ENCODE measurements at places on chromosomes 11 and 22.

GRCh38 chr22:43310311-43310710 lies 32.9 kb downstream of the SCUBE1 start:
- no peak for DNase-seq

GRCh38 chr22:48376936-48377712 lies 1450.5 kb downstream of the BRD1 start:
- no peak for DNase-seq

DNA sequence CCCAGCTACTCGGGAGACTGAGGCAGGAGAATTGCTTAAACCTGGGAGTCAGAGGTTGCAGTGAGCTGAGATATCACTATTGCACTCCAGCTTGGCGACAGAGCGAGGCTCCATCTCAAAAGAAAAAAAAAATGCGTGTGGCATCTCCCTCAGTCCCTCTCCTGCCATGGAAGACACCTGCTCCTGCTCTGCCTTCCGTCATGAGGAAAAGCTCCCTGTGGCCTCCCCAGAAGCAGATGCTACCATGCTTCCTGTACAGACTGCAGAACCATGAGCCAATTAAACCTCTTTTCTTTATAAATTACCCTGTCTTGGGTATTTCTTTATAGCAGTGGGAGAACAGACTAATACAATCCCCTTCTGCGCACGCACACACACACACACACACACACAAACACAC lies 249.4 kb downstream of the MN1 start:
- no peak for DNase-seq

DNA sequence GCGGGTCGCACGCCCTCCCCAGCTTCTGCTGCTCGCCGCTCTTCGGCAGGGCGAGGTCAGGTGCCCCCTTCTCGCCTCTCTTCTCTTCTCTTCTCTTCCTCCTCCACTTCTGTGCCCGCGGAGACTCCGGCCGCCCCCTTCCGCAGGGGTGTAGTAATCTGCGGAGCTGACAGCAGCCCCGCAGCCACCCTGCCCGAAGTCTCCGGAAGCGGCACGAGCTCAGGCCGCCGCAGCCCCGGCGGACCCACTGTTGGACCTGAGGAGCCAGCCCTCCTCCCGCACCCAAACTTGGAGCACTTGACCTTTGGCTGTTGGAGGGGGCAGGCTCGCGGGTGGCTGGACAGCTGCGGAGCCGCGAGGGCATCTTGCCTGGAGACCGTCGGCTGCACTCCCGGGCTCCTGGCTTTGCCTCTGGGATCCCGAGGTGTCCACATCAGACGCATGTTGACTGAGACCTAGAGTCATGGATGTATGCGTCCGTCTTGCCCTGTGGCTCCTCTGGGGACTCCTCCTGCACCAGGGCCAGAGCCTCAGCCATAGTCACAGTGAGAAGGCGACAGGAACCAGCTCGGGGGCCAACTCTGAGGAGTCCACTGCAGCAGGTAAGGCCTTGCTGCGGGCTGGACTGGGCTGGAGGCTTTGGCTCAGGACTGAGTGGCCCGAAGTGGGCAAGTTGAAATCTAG lies 486 bp downstream of the STIM1 start:
- DNase-seq = peak; percentile 63

GRCh38 chr11:69157156-69157821 lies 1.6 kb downstream of the SMIM38 start:
- DNase-seq = peak; percentile 65

DNA sequence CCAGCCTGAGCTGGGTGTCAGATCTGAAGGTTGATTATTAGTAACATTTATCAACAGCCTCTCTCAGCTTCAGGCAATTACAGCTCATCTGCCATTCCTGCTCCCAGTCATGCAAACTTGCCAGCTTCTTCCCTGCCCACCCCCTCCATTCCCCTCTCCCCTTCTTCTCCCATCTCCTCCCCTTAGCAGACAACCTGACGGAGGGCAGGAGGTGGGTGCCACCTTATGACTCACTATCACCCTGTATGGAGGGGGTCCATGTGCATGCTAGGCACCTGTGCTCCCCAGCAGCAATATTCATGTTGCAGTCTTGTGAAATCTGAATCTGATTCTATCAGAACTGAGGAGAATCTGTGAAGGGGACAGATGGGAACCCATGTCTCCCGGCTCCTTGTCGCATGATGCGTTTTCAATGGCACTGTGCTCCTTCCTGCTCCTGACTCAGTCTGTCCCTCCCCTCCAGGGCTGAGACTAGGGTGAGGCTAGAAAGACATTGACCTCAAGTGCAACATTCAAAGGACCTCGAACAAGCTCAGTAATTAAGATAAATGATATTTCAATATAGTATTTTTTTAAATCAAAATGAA lies 46.3 kb upstream of the TUB start:
- DNase-seq = no peak

DNA sequence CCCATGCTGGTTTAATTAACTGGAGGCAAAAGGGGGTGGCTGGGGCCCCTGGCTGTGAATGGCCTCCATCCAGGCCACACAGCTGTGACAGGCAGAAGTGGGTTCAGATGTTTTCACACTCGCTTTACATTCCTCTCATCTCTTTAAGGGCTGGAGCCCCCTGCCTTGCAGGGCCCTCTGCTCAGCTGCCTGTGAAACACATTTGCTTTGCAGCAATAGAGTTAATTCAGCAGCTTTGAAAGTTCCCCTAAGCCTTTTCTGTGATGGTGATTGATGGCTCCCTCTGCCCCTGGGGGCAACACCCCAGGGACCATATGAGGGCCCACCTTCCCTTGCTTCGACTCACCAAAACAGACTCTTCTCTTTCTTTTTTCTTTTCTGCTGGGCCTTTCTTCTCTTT lies 139.3 kb downstream of the FEZ1 start:
- no peak for DNase-seq

- DNase-seq = no peak
Observed at GRCh38 chr11:104772806-104773241, 125.4 kb downstream of the CASP12 start.

- peak; percentile 92 for DNase-seq
Observed at GRCh38 chr11:10455637-10456487, 798 bp downstream of the AMPD3 start.

DNA sequence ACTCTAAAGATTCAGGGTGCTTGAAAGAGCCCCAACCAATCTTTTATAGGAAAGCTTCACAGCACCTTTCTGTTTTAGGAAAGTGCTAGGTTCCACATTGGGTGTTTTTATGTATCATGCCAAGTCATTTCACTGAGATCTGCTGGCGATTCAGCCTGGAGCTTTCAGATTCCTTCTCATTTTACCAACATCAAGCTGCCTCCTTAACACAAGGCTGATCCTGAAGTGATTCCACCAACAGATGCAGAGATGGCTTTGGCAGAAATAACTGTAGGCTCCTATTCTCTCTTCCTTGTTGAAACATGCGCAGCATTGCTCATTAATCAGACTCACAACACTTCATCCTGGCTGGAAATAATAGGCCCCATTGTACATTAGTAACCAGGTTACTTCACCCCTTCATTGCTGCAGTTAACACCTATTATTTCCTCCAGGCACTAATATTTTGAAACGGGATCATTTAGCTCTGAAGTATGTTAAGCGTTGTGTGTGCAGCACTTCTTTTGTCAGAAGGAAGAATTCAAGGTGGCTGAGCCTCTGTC lies 89.0 kb downstream of the OPCML start:
- no peak for DNase-seq

DNA sequence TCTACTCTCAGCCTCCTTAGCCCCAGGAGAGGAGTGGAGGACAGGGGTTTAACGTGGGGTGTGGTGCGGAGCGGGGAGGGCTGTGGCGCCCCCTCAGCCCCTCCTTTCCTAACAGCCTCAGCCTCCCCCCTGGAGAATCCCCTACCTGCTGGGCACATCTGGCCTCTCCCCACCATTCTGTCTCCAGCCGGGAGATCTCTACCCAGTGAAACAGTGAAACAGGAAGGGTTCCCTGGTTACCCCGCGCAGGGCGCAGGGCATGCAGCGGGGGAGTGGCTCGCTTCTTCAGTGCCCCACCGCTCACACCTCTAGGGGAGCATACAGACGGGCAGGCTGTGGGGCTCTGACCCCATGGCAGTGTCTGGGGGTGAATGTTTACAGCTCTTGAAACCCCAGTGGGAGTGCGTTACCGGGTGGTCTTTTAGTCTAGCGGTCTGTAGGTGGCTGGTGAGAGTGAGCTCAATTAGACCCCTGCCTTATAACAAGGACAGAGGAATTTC lies 54.7 kb upstream of the CCDC188 start:
- DNase-seq = no peak

DNA sequence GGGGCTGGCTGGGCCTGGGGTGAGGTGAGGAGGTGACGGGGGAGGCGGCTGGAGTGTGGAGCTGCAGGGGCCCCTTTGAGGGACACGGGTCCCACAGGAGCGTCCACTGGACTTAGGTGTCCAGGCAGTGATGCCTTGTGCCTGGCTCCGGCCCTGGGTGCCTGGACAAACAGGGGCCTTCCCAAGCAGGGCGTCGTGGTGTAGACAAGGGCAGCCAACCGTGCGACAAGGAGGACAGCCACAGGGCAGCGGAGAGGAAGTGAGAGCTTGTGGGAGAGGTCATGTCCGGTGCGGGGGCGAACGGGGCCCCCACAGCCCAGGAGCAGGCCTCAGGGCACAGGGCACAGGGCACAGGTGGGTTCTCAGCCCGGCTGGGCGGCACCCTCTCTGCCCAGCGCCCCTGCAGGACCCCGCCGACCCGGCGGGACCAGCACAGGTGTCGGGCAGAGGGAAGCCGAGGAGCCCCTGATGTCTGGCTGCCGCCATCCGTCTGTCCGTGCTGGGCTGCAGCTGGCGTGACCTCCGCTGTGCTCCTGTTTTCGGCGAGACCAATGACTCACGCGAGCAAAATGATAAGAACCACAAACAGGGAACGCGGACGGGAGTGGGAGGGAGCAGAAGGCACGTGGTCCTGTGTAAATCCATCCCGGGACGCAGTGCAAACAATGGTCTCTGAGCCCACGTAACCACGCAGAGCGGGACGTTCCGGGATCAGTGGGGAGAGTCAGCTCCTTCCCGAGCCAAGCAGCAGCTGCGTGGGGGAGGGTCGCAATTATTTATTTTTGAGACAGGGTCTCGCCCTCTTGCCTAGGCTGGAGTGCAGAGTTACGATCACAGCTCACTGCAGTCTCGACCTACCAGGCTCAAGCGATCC lies 49.1 kb upstream of the A4GALT start:
- DNase-seq = peak; percentile 91

- no peak for DNase-seq
Observed at GRCh38 chr11:121460941-121461514, 8.3 kb upstream of the SORL1-AS1 start.

DNA sequence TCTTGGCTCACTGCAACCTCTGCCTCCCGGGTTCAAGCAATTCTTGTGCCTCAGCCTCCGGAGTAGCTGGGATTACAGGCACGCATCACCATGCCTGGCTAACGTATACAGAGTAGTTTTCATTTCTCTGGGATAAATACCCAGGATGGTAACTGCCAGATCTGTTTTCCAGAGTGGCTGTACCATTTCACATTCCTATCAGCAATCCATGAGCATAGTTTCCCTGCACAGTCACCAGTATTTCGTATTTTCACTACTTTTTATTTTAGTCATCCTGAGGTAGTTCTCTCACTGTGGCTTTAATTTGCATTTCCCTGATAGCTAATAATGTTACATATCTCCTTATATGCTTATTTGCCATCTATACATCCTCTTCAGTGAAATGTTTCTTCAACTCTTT lies 11.0 kb upstream of the SCARF2 start:
- DNase-seq = no peak

DNA sequence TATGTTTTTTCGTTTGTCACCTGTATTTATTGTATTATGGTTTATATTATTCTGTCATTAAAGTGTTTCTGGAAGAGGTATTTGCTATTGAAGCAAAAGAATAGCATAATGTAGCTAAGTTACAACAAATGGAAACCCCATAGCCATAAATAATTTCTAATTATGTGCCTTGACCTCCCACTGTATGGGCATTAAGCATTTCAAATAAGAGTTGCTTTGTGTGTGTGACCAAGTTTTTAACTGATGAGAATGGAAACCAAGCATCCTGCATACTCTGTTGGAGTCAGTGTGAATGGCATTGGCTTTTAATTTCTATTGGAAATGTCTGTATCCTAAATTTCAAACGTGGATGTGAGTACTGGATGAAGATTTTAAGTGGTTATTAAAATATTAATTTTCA lies 61.9 kb upstream of the MYO18B start:
- no peak for DNase-seq

DNA sequence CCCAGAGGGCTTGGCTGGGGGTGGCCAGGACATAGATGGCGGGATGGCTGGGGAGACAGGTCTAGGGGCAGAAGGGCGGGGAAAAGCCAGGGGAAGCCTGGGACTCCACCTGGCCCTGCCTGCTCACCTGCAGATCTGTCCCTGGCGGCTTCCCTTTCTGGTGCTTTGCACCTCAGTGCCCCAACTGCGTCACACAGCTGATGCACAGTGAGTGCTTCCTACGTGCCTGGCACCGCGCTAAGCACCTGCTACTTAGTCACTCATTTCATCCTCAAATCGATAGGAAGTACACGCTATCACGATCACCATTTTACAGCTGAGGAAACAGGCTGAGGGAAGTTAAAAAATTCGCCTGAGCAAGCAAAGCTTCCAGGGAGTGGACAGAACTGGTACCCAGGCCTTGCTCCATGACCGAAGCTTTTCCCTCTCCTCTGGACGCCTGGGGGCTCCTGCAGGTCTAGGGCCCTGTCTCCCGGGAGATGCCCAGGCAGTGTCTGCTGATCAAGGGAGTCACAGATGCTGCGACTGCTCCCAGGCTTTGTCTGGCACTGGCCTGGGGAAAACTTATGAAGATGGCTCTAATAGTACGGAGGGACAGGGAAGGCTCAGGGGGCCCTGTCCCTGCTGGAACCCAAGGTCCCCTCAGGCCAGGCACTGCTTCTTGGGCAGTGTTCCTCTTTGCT lies 63.0 kb upstream of the TTLL12 start:
- DNase-seq = no peak

- no peak for DNase-seq
Observed at GRCh38 chr22:26435327-26436093, 6.5 kb downstream of the ASPHD2 start.

- DNase-seq = no peak
Observed at GRCh38 chr11:4118107-4118506, 23.5 kb downstream of the RRM1 start.

GRCh38 chr11:40354121-40354520 lies 1105.3 kb downstream of the LRRC4C start:
- no peak for DNase-seq

DNA sequence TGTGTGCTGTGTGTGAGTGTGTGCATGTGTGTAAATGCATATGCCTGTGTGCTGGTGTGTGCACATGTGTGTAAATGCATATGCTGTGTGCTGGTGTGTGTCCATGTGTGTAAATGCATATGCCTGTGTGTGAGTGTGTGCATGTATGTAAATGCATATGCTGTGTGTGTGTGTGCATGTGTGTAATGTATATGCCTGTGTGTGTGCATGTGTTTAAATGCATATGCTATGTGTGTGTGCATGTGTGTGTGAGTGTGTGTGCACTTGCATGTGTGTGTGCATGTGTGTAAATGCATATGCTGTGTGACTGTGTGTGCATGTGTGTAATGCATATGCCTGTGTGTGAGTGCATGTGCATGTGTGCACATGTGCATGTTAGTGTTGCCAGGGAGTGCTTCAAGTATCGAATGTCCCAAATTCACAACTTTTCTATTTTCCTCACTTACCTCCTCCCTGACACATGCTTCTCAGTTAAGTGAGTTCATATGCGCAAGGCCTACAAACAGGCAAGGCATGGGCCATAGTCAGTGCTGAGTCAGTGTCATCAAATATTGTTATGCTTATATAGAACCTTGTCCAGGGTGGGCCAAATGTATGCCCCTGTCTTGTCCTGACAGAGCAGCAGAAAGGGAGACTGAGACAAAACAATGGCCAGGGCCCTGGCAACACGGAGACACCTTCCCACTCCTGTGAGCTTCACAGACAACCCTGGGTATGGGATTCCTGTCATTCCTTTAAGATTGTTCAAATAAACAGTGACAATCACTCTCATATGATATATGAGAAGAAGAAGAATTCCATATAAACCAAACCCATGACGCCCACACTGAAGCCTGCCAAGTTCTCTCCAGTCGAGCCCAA lies 38.6 kb downstream of the GGTLC2 start:
- DNase-seq = no peak

All from GM12865 (cell line).